BJ (cell line): ENCODE measurements at places on chromosomes 7 and 10.

- no peak for DNase-seq
These were observed 303.2 kb upstream of the GHITM start for GRCh38 chr10:83835945-83836745.

DNA sequence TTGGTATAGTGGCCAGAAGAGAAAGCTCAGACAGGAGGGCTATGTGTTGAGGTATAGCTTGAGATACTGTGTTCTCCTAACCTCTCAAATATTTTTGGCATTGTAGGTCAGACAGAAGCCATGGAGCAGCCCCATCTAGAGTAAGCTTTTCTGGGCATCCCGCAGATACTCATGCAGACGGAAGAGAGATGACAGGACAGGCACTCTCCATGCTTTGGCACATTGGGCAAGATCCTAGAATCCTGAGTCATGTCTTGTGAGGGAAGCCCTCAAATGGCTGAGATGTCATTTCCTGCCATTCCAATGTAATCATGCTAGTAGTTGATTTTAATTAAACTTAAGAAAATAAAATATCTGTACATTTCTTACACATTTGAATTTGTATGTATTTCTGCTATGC, 16.8 kb upstream of the KIF20B start:
- no peak for DNase-seq

DNA sequence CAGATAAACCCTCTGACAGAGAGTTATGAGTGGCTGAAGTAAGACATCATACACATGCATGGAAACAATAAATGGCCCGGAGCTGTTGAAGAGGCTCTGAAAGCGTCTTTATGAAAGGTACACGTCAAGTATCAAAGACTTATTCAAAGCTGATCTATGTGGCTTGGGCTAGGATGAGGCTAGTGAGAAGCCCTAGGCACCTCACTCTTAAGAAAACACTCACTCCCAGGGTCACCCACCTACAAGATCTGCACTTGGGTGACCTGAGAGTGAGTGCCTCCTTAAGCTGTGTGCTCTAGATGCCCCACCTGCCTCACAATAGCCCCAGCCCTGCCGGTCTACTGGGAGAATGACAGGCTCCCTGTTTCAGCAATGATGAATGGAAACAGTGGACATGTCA, 1.1 kb upstream of the GIMAP1 start:
- no peak for DNase-seq

DNA sequence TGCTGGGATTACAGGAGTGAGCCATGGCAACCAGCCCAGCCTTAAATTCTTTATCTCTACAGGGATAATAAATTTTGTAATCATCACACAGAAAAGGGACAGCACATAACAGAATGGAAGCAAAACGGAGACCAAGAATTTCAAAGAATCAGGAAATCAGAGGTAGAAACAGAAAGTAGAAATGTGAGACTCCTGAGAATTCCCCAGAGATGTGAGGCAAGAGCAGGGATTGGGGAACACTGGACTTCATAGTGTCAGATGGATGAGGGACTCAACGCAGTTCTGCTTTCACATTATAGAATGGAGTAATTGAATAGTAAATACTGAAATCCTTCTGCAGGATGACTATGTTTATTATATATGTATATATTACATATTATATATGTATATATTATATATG, 52.5 kb upstream of the MPP7 start:
- no peak for DNase-seq

GRCh38 chr10:22682237-22683139, 31.9 kb downstream of the PIP4K2A start:
- no peak for DNase-seq

GRCh38 chr7:146084086-146084485, 32.5 kb upstream of the CNTNAP2 start:
- no peak for DNase-seq

DNA sequence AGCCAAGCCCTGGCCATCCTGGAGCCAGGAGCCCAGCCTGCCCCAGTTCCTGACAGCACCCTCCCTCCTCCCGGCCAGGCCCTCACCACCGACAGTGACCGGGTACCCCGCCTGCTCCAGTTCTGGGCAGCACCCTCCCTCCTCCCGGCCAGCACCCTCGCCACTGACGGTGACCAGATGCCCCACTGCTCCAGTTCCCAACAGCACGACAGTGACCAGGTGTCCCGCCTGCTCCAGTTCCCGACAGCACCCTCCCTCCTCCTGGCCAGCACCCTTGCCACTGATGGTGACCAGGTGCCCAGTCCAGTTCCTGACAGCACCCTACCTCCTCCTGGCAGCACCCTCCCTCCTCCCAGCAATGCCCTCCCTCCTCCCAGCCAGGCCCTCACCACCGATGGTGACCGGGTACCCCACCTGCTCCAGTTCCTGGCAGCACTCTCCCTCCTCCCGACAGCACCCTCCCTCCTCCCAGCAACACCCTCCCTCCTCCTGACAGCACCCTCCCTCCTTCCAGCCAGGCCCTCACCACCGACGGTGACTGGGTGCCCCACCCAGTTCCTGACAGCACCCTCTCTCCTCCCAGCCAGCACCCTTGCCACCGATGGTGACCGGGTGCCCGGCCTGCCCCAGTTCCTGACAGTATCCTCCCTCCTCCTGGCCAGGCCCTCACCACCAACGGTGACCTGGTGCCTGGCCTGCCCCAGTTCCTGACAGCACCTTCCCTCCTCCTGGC, 40.3 kb downstream of the VIPR2 start:
- DNase-seq, result no peak

DNA sequence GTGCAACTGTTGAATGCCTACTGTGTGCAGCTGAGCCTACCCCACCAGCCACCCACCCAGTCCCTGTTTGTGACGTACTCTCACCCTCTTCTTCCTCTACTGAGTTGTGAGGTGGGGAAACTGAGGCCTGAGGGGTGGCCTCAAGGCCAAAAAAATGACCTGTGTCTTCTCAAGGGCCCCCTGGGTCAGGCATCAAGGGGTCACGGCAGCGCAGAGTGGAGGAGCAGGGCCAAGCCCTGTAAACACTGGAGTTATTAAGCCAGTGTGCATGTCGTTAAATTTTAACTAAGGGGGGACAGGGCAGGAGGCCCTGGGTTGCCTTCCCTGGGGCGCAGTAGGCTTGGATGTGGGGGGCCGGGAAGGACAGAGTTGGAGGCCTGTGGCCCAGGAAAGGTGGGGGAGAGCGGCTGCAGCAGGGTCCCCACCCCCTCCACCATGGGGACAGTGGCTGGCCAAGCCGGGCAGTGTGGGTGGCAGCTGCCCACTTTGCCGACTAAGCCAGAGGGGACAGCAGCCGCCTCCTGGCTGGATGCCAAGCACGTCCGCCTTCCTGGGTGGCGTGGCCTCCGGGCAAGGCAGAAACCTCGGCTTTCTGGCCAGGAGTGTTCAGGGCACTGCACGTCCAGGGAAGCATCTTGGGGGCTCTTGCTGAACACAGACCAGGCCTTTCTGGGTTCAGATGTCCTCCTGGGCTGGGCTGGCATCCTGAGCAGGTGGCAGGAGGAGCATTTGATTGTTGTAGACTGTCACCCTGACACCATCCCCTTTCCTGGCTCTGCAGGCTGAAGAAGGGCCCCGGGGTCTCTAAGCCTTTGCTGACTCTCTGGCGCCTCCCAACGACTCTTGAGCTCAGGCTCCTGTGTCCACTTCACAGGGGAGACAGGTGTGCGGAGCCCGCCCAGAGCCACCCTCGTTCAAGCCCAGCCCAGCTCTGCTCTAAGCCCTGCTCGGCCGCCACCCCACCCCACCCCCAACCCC, 1.9 kb downstream of the SLC29A4 start:
- no peak for DNase-seq

DNA sequence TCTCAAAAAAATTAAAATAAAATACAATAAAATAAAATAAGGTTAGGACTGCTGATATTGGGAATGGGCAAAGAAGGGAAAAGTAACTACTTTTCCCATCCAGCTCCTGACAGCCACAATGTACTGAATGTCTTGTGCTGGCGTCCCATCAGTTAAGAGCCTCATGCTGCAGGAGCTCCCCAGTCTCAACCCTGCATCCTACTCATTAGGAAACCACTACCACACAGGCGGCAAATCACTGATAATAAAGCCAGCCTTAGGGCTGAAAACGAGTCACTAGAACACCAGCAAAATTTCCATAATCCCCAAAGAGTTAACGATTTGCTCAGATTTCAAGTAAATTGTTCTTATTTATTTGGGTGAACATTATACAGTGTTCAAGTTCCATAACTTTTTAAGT, 4.3 kb downstream of the YWHAG start:
- DNase-seq, result no peak

GRCh38 chr10:29861811-29862505, 197.4 kb downstream of the JCAD start:
- DNase-seq, result peak; percentile 53

GRCh38 chr10:103842605-103843004, 12.8 kb downstream of the SH3PXD2A start:
- DNase-seq, result no peak

DNA sequence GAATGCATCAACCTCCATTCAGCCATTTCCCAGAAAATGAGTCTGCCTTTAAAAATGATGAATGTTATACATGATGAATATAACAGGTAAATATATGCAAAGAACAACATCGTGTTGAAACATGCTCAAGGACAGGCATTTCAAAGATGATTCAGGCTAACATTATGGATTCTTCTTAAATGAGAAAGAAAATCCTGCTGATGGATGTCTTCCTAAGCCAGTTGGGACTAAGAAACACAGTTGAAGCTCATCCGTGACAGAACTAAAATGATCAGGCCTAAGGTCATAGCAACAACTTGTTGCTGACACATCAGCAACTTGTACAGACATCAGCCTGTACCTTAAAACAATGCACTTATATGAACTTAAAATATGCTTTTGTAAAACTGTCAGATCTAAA, 267.9 kb downstream of the MAGI2 start:
- DNase-seq, result no peak

DNA sequence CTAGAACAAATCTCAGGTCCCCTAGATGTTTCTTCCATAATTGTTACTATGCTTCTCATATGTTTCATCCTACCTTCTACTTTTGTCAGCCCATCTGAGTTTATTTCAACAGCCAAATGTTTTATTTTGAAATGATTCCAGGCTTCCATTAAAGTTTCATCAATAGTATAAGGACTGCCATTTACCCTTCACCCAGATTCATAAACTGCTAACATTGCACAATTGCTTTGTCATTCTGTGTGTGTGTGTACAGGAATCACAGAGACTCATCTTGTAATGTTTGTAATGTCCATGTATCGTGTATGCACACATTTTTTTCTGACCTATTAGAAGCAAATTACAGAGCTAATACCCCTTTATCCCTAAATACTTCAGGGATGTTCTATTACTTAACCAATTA, 25.5 kb downstream of the MMRN2 start:
- DNase-seq, result no peak

DNA sequence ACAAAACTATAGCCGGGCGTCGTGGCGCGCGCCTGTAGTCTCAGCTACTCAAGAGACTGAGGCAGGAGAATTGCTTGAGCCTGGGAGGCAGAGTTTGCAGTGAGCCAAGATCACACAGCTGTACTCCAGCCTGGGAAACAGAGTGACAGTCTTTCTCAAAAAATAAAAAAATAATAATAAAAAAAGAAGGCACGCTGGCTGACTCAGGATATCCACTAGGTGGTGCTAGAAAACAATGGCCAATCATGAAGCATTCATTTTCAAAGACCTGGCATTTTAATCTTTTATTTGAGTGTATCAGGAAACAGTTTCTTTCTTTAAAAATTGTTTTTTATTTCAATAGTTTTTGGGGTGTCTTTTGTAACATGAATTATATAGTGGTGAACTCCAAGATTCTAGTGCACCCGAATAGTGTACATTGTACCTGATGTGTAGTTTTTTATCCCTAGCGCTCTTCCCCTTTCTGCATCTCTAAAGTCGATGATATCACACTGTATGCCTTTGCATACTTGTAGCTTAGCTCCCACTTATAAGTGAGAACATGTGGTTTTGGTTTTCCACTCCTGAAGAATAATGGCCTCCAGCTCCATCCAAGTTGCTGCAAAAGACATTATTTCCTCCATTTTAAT, 88.6 kb downstream of the LYZL1 start:
- DNase-seq, result no peak

GRCh38 chr7:139568346-139568675, 44.8 kb downstream of the CLEC2L start:
- no peak for DNase-seq

DNA sequence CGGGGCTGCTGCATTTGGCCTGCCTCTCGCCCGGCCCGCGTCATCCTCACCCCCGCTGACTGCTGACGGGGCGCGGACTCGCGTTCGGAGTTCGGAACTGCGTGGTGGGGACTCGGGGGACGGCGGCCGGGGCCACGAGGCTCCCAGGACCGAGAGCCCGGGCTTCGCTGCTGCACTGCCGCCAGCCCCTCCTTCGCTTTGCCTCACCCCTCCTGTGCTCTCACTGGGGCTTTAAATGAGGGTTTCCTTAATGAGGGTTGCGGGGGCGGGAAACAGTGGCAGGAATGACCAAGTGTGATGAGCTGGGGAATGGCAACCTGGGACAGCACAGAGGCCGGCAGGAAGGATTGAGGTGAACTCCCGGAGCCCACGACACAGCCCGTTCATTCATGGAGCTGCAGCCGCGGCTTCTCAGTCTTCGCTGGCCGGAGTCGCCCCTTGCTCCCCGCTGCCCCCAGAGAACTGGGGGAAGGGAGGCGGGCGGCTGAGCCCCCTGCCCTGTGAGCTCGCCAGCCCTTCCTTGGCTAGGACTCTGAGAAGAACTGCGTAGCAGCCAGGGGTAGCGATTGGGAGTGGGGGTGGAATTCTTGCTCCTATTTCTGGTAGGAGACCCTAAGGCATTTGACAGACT, 1.5 kb upstream of the LRRC4 start:
- DNase-seq, result no peak

GRCh38 chr7:151432658-151433521, 7.1 kb downstream of the CRYGN start:
- no peak for DNase-seq

- peak; percentile 24 for DNase-seq
These were observed 74.6 kb upstream of the GRID1 start for GRCh38 chr10:86440874-86441843.

GRCh38 chr10:126857178-126857806, 47.9 kb upstream of the DOCK1 start:
- no peak for DNase-seq

GRCh38 chr7:45188736-45189135, 31.1 kb downstream of the RAMP3 start:
- DNase-seq, result no peak

DNA sequence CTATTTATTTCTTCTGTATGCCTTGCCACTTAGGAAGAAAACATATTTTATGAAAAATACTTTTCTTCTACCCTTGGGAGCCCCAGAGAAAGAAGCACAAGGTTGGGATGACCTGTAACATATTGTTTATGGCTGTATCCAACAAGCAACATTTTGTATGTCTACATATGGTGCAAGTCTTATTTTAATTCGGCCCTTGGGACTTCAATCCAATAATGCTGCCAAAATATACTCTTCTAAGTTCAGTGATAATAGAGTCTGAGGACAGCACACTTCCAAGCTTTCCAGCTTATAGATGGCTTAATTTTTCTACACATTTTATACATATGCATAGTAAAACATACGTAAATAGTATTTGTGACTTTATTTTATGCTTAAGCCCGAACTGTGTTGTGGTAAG, 318.5 kb upstream of the SEMA3A start:
- DNase-seq, result no peak

GRCh38 chr10:81872206-81872862, 2.7 kb upstream of the NRG3 start:
- no peak for DNase-seq

- DNase-seq, result no peak
These were observed 13.3 kb downstream of the KMT2E start for GRCh38 chr7:105027176-105027853.

- no peak for DNase-seq
These were observed 135.8 kb downstream of the TEX36 start for GRCh38 chr10:125547010-125547650.
